HTR-8/SVneo (cell line): ENCODE measurements at places on chromosomes 2 and 18.

GRCh38 chr2:73418343-73418742 is 32.7 kb downstream of the ALMS1 start:
- DNase-seq: no peak

- DNase-seq: no peak
Observed at GRCh38 chr2:222039821-222040220, 259.0 kb downstream of the PAX3 start.

DNA sequence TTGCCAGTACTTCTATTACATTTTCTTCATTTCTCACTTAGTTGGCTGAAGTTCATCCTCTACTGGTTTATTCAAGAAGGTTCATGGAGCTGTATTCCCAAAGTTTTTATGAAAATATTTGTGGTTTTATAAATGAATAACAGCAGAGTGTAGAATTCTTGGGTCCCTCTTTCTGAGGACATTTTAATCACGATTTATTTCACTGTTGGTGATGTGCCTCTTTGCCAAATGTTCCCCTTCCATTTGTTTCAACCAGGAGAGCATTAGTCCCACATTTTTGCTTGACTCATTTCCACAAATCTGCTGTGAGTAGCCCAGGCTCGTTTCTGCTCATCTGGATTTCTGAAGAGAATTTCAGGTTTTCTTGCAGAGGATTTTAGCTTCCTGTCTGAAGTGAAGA is 20.8 kb downstream of the COPS7B start:
- DNase-seq: no peak

GRCh38 chr2:216632346-216632951 is 771 bp upstream of the IGFBP2 start:
- no peak for DNase-seq

DNA sequence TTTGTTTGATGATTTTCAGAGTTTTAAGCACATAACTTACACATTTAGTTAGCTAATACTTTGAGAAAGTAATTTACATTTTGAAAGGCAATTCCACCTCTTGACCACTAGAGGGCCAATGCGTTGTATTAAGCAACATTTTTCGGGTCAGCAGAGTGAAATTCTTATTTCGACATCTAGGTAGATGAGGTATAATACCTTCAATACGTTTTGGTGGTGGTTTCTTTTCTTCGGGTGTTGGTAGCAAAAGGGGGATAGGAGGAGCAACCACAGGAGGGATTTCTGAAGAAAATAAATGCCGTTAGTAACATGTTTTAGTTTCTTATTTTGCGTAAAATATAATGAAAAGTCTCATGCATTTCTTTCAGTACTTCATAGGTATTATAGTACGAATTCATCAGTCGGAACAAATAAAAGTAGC is 106.3 kb downstream of the TTN start:
- peak; percentile 18 for DNase-seq

GRCh38 chr2:45765007-45765727 is 113.7 kb downstream of the PRKCE start:
- DNase-seq: no peak

- DNase-seq: no peak
Observed at GRCh38 chr2:241924069-241924908, 54.8 kb downstream of the RTP5 start.

GRCh38 chr2:71073475-71073874 is 5.0 kb downstream of the NAGK start:
- no peak for DNase-seq

GRCh38 chr2:223247136-223247535 is 195.1 kb downstream of the KCNE4 start:
- peak; percentile 29 for DNase-seq

DNA sequence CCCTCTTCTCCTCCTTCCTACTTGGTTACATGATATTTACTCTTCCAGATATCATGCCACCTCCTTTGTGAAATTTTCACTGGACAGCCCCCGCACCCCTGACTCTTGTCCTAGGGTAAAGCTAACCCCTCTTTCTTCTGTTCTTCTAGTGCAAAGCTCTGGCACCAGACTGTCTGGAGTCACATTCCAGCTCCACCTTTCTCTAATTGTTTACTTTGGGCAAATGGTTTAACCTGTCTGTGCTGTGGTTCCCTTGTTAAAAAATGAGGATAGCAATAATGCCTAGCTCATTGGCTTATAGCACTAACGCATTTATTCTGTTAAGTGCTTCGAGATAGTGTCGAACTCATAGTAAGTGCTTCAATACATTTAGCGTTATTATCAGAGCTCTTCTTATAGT is 306.2 kb downstream of the ALK start:
- no peak for DNase-seq

- DNase-seq: no peak
Observed at GRCh38 chr2:109288544-109289368, 159.8 kb downstream of the SH3RF3 start.

DNA sequence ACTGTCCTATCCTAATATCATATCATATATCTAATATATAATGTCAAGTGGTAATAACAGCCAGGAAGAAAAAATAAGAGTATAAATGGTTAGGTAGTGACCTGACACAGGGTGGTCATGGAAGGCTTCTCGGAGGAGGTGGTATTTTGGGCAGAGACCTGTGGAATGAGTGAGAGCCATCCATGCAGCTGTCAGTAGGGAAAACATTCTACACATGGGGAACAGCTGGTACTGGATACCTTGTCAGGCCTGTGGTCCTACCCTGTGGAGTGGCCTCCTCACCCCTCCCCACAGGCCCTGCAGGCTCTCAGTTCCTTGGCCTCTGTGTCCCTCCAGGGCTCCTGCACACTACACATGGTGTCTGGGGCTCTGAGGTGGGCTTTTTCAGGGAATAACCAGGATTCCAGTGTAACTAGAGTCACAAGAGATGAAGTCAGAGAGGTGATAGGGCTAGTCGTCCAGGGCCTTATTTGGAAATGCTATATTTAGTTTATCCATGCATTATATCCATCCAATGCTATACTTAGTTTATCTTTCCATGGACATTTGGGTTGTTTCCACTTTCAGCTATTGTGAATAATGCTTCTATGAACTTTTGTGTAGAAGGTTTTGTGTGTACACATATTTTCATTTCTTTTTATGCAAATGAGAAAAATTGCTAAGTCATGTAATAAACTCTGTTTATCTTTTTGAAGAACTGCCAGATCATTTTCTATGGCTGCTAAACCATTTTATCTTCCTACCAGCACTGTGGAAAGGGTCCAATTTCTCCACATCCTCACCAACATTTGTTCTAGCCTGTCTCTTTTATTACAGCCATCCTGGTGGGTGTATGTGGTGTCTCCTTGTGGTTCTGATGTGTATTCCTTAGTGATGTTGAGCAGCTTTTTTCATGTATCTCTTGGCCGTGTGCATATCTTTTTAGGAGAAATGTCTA is 75.6 kb downstream of the TPGS2 start:
- DNase-seq: no peak

- DNase-seq: no peak
Observed at GRCh38 chr2:102397209-102397608, 25.8 kb upstream of the IL18RAP start.

GRCh38 chr18:51151568-51152511 is 45.6 kb downstream of the MEX3C start:
- no peak for DNase-seq

DNA sequence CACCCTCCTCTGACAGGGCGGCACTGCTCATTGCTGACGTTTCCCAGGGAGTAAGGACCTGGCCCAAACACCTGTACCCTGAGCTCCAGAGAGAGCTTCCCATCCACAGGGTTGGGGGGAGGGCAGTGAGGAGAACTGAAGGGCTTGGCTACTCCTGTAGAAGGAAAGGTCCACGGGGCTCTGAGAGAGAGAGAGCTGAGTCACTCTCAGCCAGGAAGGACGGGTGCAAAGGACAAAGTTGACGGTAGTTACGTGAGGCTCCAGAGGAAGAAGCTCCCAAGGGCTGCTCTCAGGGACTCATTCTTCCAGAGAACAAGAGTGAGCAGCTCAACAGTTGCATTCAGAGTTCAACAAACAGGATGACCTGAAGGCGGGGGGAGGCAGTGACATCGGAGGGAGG is 852.5 kb downstream of the GALR1 start:
- no peak for DNase-seq

DNA sequence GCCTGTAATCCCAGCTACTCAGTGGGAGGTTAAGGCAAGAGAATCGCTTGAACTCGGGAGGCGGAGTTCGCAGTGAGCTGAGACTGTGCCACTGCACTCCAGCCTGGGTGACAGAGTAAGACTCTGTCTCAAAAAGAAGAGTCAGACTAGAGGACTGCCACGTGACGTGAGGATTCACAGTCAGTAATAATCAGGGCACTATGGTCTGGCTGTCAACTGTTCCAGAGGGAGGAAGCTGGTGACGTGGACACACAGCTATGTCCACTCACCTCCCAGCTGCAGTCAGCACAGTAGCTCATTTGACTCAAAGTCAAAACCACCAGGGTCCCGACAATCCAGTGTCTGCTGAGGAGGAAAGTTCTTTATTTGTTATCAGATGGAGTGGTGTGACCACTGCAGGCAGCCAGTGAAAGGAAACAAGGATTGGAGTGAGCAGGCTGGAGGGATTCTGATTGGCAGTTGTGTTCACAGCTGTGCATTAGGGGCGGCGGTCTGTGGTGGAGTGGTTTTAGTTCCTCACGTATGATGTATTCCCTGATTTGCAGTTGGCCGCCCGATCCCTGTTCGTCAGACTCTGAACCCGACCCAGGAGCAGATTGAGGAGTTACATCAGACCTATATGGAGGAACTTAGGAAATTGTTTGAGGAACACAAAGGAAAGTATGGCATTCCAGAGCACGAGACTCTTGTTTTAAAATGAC is 37.9 kb downstream of the MOGAT1 start:
- peak; percentile 69 for DNase-seq

DNA sequence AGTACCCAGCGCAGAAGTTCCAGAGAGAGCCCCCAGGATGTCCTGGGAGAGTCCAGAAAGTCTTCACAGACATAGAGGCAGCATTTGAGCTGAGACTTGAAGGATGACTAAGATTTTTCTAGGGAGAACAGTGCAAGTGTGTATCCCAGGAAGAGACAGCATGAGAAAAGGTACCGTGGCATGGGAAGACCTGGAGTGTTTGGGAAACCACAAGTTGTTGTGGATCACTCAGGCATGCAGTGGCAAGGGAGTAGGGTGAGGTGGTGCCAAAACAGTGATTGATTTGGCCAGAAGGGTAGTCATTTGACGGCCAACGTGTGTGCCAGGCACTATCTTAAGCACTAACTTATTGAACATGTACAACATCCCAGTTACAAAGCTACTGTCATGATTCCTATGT is 24.5 kb upstream of the KCNK3 start:
- no peak for DNase-seq

DNA sequence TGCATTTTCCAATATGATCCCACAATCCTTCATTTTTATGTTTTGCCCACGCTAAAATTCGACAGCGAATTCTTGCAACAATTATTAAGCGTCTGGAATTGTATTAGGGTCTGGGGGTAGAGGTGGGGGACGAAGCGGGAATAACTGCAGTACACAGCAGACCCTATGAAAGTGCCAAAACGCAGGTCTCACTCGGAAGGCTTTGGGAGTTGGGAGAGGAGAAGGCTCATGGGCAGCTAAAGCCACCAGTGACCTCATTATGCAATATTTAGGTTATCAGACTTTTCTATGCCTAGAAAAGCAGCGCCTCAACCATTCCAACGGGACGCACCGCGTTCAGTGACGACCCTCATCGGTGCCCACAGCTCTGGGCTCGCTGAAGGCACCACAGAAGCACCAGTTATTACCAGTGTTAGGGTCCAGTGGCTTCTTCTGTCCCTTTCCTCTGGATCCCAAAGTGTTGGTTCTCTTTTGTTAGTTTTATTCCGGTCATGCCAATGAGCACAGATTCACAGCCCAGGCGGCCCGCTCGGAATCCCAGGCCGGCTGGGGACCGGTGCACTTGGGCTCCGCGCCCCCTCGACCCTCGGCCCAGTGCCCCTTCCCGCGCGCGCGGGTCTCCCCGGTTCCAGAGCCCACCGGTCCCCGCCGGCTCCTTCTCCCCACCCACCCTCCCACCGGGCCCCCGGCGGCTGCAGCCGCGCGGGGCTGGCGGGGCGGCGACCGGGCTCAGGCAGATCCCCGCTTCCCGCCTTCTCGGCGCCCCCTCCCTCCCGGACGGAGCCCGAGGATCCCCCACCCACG is 737 bp upstream of the MAPK4 start:
- no peak for DNase-seq

GRCh38 chr2:180364719-180365118 is 357.6 kb upstream of the CWC22 start:
- no peak for DNase-seq

- no peak for DNase-seq
Observed at GRCh38 chr18:40382197-40382596, 1572.8 kb upstream of the PIK3C3 start.

GRCh38 chr2:136107051-136108033 is 10.6 kb downstream of the CXCR4 start:
- DNase-seq: no peak

DNA sequence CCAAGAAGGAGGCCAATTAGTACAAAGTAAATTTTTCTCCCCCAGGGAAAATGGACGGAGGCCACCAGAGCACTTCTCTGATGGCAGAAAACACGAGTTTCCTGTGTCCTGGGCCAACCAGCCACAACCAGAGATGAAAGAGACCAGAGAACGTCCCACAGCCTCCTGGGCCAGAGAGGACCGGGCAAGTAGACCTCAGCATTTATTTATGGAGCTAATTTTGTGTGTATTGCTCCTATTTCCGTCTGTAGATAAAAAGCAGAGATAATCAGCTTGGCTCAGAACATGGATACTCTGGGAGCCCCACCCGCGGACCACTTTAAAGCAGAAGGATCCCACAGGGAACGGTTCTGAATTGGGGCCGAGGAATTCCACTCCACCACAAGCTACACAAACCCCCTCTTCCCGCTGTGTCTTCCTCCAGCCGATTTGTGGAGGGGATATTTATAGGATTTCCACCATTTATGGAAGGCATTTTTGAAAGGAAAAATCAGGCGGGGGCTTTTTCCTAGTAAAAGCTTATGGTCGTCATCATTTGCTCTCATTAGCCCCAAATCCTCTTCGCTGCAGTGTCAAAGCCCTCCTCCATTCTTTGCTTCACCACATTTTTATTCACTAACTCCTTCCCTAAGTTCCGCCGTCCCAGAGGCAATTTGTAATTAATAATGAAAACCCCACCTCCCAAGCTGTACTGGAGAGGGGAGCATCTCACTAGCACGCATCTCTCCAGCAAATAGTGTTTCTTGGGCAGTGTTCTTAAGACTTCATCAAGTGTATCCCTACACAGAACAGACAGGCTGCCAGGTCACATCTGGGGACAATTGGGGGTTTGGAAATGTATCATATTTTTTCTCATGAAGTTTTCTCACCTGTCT is 43.7 kb upstream of the TWIST2 start:
- DNase-seq: no peak

DNA sequence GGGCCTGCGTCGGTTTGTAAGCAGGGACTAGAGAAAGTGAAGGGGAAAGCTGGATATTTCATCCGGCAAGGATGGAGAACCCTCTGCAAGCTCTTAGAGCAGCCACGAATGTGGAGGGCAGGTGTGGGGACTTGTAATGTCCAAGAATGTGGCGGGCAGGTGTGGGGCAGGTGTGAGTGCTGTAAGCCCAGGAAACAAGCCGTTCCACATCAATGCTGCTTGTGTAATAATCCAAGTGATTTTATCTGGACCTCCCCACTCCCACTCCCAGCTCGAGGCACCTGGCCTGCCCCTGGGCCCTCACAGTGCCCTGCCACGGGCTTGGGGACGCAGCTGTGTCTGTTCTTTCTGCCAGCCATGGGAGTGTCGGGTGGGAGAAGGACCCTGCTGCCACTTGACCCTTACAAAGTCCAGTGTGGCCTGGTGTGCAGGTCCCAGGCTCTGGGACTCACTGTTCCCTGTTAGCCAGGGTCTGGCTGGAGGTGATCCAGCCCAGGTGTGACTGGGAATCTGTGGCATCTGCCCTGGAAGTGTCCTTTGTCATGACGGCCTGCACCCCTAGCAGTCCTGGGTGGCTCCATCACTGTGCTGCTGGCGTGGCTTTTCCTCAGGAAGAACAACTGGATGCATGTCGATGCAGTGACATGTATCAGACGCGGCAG is 42.8 kb downstream of the SOX11 start:
- DNase-seq: no peak

- DNase-seq: no peak
Observed at GRCh38 chr2:17226941-17227490, 291.2 kb downstream of the RAD51AP2 start.
